GF-D8 (cell line): ENCODE measurements at places on chromosomes 2 and 18.
A peak's percentile ranks its signal among the peaks of the same experiment; 100 is the strongest.

DNA sequence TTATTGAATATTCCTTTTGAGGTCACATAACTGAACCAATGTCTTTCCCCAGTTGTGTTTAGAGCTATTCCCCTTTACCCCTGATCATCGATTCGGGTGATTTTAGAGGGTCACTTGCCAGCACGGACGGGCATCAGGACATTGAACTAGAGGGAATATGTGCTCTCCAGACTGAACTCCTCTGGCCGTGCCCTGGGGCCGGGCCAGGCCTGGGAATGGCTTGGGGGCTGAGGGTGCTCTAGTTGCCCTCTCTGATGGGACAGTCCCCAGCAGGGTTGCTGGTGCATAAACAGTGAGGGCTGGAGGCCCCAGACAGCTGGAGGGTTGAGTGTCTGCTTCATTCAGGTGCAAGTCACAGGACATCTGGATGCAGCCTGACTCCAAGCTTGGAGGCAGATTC is 90.7 kb downstream of the SMIM21 start:
- DNase-seq: no peak

DNA sequence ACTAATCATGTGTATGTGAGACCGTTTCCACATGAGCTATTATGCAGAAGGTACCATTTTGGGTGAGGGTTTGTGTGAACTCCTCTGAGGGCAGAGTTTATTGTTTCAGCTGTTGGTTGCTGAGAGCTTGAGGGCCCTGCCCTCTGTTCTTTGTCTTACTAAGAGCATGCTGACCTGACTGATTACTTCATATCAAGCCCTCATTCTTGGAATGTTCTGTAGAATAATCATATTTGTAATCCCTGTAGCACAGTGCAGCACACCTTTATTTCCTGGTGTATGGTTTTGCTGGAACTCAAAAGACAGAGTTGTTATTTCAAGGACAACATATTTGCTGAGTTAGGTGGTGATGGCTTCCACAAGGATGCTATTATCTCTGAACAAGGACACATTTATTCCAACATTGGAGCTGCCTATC is 118.5 kb downstream of the GALNT3 start:
- no peak for DNase-seq

GRCh38 chr2:233546774-233547173 is 19.8 kb downstream of the USP40 start:
- no peak for DNase-seq

GRCh38 chr2:161979490-161979889 is 94.5 kb downstream of the DPP4 start:
- DNase-seq: no peak

DNA sequence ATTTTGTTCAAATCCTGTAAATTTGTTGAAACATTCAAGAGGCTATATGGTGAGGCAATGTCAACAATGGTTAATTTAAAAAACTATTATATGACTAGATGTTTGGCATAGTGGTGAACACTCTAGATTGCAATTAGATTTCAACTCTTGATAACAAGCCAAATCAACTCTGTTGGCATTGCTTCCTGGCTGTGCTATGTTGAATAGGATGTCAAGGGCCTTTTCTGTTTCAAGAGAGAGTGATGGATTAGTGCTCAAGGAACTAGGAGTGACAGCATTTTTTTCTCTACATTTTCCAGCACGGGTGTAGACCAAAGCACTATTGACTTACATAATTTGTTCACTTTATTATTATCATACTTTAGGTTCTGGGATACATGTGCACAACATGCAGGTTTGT is 172.4 kb upstream of the KCNH7 start:
- DNase-seq: no peak

- DNase-seq: no peak
Measured at GRCh38 chr2:52222128-52222527, 1190.2 kb upstream of the NRXN1 start.

- no peak for DNase-seq
Measured at GRCh38 chr2:88857951-88858411, 166.5 kb downstream of the RPIA start.

DNA sequence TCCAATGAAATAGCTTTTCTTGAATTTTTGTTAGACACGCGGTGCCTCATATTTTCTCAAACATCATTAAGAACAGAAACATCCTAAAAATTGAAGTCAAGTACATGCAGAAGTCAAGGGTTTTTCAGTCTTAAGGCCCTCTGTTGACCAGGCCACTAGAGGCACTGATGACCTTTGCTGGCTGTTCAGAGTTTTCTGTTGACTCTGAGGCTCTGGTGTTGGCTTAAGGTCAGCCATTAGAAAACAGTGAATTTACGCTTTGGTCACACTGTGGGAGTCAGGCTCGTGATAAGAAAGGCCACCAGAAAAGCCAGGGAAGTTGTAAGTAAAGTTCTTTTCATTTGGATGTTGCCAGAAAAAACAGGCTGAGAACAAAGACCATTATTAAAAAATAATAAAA is 5.8 kb upstream of the UPP2 start:
- DNase-seq: no peak

GRCh38 chr18:31506024-31506742 is 8.2 kb downstream of the DSG2 start:
- no peak for DNase-seq

DNA sequence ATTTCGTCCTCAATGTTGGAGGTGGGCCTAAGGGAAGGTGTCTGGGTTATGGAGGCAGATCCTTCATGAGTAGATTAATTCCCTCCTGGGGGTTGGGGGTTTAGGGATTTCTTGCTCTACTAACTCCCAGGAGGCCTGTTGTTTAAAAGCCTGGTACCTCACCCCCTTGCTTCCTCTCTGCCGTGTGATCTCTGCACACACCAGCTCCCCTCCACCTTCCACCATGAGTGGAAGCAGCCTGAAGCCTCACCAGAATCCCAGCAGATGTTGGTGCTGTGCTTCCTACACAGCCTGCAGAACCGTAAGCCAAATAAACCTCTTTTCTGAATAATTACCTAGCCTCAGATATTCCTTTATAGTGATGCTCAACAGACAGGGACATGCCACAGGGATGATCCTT is 141.5 kb downstream of the ZNF516 start:
- DNase-seq: no peak

GRCh38 chr2:148292431-148292830 is 271.5 kb downstream of the MBD5 start:
- DNase-seq: no peak

DNA sequence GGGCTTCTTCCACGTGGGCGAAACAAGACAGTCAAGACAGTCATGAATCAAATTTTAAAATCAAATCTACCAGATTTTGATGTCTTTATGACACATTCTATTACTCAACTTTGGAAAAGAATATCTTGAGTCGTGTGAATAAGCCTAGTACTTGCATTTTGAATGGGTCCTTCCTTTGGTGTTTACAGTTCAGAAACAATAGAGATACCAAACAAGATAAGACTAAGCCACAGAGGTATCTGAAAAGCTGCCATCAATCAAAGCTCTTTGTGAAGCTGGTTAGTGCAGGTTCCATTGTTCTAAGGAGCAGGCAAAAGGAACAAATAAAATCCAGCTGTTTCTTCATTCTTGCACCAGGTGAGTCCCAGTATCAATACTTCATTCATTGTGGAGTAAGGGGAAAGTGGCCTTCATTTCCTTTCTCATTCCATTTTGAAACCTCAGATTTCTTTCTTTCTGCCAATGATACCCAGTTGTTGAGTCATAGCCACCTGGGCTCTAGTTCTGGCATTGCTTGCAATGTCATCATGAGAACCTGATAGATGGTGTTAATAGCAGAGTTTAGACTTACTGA is 151.7 kb upstream of the L3MBTL4 start:
- DNase-seq: no peak

GRCh38 chr2:20657522-20658235 is 6.8 kb upstream of the HS1BP3 start:
- DNase-seq: no peak

GRCh38 chr18:70634576-70635147 is 345.8 kb downstream of the SOCS6 start:
- no peak for DNase-seq

- no peak for DNase-seq
Measured at GRCh38 chr2:134446383-134447017, 192.6 kb downstream of the MGAT5 start.

GRCh38 chr2:135948141-135948540 is 37.3 kb downstream of the DARS1 start:
- DNase-seq: no peak

- DNase-seq: no peak
Measured at GRCh38 chr18:57743008-57743407, 60.1 kb downstream of the ATP8B1 start.

DNA sequence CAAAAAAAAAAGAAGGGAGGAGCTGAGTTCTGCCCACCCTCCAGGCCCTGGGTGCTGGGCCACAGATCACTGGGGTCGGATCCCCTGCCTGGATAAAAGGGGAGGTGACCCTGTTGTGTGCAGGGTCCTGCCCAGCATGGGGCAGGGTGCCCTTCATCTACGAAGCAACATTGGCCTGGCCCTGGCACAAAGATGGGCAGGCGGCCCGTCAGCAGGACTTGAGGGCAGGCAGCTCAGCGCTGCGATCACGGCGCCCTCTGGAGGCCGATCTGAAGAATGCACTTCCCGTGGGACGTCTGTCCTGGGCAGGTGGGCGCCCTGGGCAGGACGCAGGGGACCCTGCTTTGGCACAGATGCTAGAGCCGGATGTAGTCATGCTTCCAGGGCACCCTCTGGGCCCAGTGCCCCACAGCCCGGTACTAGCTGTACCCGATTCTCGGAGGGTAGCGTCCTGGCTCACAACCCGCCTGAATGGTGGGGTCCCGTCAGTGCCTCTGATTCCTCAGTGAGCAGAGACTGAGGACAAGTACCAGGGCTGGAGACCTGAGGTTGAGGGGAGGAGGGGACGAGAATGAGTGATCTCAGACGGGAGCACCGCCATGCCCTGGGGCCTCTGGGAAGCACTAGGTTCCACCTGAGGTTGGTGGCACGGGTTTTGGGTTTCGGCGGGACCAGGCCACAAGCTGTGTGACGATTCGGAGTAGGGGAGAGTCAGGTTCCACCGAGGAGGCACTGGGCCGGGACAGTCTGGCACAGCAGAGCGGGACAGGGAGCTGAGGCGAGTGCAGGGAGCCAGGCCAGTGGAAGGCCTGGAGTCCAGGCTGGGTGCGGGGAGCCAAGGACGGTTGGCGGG is 18.0 kb downstream of the ARID5A start:
- no peak for DNase-seq

DNA sequence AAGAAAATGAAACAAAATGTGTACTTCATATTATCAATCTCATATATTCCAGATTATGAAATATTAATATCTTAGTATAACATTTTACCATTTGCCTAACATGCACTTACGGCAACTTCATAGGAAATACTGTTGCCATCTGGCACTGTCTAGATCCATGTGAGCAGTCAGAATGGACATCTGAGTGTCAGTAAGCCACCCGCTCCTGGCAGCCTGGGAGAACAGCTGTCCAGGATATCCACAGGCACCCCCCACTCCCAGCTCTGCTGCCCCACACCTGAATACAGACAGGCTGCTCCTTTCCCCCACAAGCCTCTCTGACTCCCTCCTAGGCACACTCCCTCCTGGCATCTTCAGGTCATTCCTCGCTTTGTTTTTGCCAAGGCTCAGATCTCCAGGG is 127.0 kb downstream of the GAREM1 start:
- DNase-seq: no peak

GRCh38 chr18:69123421-69123820 is 277.3 kb upstream of the DOK6 start:
- peak; percentile 36 for DNase-seq

DNA sequence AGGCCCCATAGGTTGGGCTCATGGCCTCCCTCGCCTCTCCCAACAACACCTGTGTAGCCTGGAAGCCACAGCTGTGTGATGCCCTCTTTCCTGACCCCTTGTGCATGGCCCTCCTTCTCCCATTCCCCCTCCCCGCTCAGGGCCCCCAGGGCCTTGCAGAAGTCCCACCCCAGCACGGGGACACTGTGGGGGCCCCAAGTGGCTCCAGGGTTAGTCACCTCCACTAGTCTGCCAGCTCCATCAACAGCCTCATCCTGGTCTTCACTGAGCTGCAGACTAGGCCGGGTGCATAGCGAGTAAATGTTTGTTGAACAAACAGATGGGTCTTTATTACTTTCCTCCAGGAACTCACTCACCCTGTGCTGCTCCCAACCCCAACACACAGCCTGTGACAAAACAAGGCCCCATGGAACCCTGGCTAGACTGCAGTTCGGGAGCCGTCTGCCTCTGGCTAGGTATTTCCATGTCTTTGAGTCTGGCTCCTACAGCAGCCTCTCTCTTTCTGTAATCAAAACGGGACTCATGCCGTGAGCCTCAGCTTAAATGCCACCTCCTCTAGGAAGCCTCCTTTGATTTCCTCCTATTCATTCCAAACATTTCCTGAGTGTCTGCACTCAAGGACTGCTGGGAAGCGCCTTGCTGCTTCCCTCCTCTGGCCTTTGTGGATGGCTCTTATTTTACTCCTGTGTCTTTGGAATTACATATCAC is 109.9 kb upstream of the ID2 start:
- no peak for DNase-seq

DNA sequence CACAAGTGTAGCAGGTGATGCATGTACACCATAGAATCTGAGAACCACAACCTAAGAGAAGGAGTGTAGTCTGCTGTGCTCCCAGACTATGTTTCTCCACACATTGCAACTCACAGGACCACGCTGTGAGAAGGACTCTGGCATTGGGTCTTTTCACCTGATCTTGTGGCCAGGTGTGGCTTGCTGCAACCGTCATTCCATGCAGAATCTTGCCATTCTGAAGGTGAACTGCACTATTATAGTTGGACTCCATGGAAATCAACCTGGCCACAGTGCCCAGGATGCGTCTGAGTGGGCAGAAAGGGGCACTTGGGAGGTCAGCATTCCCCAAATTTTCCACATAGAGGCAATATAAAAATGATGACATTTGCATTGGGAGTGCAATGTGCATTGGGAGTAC is 122.2 kb downstream of the CAPN13 start:
- no peak for DNase-seq

DNA sequence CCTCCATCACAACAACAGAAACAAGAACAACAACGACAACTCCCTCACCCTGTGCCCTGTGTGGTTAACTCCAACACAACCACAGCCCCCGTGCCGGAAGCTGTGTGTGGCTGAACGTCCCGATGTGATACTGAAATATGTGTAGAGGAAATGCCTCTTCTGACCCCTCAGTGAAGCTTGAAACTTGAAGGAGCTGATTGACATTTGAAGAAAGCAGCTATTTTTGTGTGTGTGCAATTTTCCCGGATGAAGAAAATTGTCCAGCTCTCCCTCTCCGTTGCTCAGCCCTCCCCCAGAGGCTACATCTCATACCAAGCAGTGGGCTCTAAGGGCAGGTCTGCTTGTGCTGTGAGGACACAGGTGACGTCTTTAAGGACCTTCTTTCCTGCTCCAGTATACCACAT is 173.8 kb downstream of the ICOS start:
- no peak for DNase-seq

GRCh38 chr2:45028276-45028675 is 19.0 kb upstream of the SIX2 start:
- DNase-seq: no peak

DNA sequence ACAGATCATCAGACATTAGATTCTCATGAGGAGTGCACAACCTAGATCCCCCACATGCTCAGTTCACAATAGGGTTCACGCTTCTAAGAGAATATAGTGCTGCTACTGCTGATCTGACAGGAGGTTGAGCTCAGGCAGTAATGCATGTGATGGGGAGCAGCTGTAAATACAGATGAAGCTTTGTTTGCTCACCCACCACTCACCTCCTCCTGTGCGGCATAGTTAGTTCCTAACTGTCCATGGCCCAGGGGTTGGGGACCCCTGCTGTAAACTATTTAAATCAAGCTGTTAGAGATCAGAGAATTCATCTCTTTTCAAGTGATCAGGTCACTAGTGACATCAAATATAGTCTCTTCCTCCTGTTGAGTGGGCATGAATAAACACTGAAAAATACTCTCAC is 88.8 kb upstream of the ACVR2A start:
- DNase-seq: no peak
